RPMI8226 (cell line): ENCODE measurements at places on chromosomes 6 and 20.

GRCh38 chr6:74256781-74257180, 560.8 kb downstream of the CD109 start:
- DNase-seq: no peak

- no peak for DNase-seq
Measured at GRCh38 chr6:37928217-37928616, 108.7 kb downstream of the ZFAND3 start.

GRCh38 chr6:107207251-107207873, 92.0 kb upstream of the BEND3 start:
- DNase-seq: no peak

- DNase-seq: no peak
Measured at GRCh38 chr20:17316316-17317038, 89.6 kb downstream of the PCSK2 start.

- DNase-seq: peak; percentile 45
Measured at GRCh38 chr6:25407431-25407830, 128.3 kb downstream of the CARMIL1 start.

GRCh38 chr6:149895833-149896271, 2.1 kb downstream of the RAET1E start:
- peak; percentile 81 for DNase-seq

- no peak for DNase-seq
Measured at GRCh38 chr6:90467546-90467945, 119.3 kb downstream of the MAP3K7 start.

DNA sequence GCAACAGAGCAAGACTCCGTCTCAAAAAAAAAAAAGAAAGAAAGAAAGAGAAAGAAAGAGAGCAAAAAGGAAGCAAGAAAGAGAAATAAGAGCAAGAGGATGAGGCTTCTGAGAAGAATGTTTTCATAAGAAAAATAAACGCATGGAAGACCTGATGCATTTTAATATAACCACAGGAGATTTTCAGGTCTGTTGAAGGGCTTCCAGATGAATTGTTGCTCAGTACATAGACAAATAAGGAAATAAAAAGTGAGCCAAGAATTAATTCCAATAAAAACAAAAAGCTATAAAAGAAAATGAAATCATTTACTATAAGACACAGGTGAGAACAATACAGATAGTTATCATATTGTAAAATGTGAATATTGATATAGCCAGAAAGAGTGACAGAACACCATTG, 43.5 kb downstream of the PERP start:
- no peak for DNase-seq

GRCh38 chr6:30618270-30618797, 694 bp downstream of the MRPS18B start:
- DNase-seq: peak; percentile 20

DNA sequence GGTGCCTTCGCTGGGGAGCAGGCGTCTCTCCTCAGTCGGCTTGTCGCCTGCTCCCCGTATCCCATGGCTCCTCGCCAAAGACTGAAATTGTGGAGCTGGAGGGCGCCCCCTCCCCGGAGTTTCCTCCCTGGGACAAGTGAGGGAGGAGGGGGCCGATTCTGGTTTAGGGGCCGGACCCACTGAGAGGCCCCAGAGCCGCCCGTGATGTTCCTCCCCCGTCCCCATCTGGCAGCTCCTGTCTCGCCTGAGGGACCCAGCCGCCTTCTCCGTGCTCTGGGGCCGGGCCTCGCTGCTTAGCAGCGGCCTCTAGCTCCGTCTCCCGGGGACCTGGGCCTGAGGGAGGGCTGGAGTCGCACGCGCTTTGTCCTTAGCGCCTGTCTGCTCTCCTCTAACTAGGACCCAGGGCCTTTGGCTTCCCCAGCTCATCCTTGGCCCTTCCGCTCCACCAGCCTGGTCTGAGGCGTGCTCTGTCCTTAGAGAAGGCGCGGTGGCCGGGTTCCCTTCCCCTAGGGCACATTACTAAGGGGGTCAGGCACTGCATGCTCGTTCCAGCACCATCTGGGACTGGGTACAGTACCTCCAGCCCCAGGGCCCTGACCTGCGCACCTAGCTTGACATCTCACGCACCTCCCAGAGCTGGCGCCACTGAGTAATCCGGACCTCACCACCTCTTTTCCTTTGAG, 29.7 kb downstream of the SLC12A5 start:
- no peak for DNase-seq

- DNase-seq: no peak
Measured at GRCh38 chr20:59994697-59995122, 36.5 kb downstream of the CDH26 start.

DNA sequence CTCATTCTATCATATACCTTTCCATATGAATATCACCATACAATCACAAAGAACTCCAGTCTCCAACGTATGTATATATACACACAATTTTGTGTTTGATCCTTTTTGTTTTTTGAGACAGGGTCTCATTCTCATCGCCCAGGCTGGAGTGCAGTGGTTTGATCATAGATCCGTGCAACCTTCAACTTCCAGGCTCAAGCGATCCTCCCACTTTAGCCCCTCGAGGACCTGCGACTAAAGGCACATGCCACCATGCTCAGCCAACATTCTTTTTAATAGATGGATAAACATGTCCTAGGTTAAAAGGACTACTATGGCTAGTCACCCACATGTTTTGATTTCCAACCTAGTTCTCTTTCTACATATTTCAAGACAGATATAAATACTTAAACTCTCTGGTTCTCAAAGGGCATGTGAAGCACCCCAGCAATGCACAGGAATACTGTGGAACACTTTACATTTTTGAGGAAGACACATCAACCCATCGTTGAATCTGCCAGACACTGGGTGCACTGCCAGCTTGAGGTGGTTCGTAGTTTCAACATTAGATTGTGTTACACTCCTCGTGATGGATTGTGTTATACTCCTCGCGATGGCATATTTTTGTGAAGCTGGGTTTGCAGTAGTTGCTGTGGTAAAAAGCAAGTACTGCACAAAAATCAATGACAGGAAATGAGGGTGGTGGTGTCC, 40.4 kb downstream of the CSNK2A1 start:
- no peak for DNase-seq

DNA sequence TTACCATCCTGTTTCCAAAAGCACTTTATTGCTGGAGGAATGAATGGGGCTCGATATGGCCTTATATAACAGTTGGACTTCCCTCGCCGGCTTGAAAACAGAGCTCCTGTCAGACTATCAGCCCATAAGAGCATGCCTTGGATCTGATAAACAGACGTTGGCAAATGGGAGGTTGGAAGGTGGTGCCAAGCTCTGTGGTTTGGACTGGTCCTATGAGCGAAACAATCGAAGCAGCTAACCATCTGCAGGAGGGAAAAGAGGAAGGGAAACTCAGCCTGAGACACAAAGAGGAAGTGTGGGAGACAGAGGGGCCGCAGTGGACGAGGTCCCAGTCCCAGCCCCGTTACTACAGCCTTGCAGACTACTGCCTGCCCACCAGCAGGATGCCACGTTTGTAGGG, 92.9 kb downstream of the TFAP2C start:
- peak; percentile 94 for DNase-seq

GRCh38 chr6:31308050-31308844, 36.4 kb upstream of the HLA-C start:
- peak; percentile 86 for DNase-seq

DNA sequence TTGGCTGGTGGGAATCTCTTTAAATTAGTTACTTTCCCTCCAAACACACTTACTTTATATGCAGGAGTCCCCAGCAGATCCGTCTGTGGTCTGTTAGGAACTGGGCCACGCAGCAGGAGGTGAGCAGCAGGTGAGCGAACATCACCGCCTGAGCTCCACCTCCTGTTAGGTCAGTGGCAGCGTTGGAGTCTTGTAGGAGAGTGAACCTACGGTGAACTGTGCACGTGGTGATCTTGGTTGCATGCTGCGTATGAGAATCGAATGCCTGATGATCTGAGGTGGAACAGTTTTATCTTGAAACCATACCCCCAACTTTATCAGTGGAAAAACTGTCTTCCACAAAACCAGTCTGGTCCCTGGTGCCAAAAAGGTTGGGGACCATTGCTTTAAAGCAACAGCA, 5.0 kb downstream of the SERPINB6 start:
- no peak for DNase-seq

GRCh38 chr6:84967389-84967788, 203.0 kb upstream of the TBX18 start:
- DNase-seq: peak; percentile 3
